ENCODE measurements at places on chromosomes 4 and X.

DNA sequence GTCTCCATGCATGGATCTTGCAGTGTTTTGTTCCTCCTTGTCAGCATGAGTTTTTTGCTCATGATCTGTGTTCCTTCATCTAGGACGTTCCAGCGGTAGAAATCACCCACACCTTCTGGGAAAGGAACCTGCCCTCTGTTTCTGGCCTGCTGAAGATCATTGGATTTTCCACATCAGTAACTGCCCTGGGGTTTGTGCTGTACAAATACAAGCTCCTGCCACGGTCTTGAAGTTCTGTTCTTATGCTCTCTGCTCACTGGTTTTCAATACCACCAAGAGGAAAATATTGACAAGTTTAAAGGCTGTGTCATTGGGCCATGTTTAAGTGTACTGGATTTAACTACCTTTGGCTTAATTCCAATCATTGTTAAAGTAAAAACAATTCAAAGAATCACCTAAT lies 88.2 kb downstream of the MAOA start:
- DNase-seq, result no peak

DNA sequence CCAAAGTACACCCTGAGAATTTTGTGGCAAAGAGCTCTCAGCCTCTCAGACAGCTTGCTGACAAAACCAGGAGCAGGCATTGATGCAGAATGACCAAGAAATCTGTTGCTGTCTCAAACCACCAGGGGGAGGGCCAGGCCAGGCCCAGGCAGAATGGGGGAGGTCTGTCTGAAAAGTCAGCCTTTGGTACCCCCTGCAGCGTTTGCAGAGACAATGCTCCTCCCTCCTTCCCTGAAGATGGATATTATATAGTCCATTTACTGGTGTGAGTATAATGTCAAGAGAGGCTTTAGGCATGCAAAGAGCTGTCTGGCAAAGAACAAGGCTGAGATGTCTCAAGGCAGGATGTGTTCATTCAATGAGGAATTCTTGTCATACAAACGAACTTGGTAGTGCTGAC lies 52.9 kb upstream of the TRPC5OS start:
- DNase-seq, result no peak

DNA sequence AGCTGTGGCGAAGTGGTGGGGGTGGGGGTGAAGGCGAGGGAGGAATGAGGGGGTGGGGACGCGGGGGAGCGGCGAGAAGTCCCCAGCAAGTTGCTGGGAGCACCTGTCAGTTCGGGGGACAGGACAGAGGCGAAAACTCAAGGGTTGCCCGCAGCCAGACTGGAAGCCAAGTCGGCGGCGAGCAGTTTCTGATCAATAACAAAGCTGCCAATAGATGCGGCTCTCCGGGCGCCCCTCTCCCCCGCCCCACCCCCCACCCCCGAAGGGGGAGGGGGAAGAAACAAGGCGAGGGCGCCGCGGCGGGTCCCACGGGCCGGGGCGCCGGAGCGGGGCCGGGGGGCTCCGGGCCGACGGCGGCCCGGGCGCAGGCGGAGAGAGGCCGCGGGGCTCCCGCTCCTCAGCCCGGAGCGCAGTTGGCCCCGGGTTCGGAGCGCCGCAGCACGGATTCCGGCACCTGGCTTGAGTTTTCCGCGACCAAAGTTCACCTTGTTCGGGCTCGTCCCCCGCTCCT lies 379 bp downstream of the PDGFC start:
- DNase-seq, result no peak

DNA sequence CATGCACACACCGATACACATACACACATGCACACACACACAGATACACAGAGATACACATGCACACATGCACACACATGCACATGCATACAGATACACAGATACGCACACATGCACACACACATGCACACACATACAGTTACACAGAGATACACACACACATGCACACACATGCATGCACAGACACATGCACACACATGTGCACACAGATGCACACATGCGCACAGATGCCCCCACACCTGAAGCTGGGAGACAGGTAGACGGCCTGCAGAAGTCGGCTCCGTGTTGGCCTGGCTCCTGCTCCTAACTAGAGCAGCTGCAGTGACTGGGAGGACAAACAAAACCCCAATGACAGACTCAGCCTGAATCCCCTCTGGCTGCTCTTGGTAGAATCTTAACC lies 46.8 kb downstream of the PSAPL1 start:
- no peak for DNase-seq

GRCh38 chrX:118865231-118865630 lies 41.6 kb downstream of the ZCCHC12 start:
- no peak for DNase-seq

DNA sequence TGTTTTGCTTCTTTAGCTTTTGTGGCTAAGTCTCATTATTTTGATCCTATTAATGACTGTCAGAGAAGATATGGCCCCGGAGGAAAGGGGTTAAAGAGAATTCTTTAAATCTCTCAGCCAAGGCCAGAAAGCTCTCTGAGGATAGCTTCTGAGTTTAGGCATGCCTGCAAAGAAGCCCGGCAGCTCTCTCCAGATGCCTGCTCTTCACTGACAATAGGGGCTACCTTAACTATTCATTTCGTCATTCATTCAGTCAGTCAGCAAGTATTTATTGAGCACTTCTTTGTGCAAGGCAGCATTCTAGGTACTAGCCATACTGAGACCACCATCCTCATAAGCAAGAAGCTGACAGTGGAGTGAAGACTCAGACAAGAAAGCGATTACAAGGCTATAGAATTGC lies 34.0 kb upstream of the BMP15 start:
- no peak for DNase-seq

DNA sequence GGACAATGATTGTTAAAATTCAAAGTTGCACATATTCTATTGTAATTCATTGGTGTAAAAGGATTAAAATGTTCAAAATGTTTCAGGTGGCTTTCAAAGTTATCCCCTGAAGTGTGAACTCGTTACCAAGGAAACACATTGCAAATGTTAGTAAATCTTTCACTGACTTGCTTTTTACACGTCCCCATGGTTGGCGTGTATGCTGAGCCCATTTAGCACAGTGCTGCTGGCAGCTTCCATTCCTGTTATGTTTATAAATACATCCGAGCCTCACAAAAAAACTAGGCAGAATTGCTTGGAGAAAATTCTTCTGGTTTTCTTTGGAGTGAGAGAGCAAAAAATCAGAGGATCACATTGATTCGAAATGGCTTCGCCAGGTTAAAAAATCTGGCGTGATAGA lies 105.9 kb upstream of the HPGD start:
- no peak for DNase-seq

DNA sequence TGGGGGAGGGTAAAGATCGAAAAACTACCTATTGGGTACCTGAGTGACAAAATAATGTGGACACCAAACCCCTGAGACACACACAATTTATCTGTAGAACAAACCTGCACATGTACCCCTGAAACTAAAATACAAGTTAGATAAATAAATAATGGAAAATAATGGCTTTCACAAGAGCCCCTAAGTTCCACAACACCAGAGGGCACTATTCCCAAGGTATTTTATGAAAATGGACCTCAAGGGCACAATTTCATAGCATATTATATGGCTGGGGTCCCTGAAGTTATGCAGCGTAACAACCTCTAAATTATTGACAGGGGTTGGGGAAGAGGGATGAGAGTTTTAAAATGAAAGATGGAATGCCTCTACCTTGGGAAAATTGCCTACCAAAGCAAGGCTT lies 81.3 kb upstream of the TMEM33 start:
- no peak for DNase-seq

DNA sequence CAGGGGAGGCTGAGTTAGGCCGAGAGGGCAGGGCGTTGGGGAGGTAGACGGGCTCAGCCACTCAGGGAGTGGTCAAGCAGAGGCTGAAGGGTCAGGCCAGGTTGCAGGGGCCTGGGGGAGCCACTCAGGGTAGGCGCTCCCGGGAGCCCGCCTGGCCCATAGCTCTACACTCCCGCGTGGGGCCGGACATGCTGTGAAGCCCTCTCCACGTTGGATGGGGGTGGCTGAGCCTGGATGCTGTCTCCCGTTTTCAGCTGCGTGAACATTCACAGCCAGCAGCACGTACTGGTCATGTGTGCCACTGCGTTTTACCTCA lies 14.0 kb upstream of the MSANTD1 start:
- DNase-seq, result no peak

- no peak for DNase-seq
Observed at GRCh38 chr4:184815046-184815877, 10.5 kb downstream of the ACSL1 start.

- DNase-seq, result no peak
Observed at GRCh38 chrX:87702795-87703194, 185.2 kb downstream of the KLHL4 start.

DNA sequence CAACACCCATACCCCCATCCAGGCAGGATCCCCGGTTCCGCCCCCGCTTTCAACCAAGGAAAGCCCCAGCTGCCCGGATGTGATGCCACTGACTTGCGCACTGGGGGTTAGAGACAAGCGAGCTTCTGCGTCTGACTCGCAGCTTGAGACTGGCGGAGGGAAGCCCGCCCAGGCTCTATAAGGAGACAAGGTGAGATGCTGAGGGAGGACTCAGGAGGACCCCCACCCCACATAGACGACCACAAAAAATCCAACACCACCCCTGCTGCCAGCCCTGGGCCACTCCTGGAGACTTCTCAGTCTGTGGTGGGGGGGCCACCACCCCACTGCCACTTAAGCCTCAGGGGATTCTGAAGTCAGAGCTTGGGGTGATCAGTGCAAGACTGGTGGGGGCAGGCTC lies at the start of gene MAGEA4:
MAGEA4 (plus strand) TSS at position 110 of the 400 bp plus-strand sequence. CDS start 10,776 bp downstream, outside the sequence.
- DNase-seq, result no peak

DNA sequence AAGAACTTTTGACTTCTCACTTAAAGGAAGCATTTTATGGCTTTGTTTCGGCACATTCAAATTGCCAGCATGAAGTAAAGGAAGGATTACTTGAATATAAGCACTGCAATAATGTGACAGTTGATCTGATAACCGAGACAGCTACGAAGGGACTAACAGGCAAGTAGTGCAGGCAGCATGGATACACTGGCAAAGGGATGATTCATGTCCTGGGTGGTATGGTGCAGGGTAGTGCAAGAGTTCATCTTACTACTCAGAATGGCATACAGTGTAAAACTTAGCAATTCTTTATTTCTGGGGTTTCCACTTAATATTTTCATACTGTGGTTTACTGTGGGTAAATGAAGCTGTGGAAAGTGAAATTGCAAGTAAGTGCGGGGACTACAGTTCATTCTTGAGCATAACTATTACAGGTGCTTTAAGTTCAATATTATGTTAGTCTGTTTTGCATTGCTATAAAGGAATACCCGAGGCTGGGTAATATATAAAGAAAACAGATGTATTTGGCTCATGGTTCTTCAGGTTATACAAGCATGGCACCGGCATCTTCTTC lies 611.8 kb downstream of the SPOCK3 start:
- DNase-seq, result no peak

- no peak for DNase-seq
Observed at GRCh38 chr4:85398276-85398675, 76.7 kb upstream of the ARHGAP24 start.

GRCh38 chr4:172153719-172154118 lies 340.5 kb downstream of the GALNTL6 start:
- no peak for DNase-seq

DNA sequence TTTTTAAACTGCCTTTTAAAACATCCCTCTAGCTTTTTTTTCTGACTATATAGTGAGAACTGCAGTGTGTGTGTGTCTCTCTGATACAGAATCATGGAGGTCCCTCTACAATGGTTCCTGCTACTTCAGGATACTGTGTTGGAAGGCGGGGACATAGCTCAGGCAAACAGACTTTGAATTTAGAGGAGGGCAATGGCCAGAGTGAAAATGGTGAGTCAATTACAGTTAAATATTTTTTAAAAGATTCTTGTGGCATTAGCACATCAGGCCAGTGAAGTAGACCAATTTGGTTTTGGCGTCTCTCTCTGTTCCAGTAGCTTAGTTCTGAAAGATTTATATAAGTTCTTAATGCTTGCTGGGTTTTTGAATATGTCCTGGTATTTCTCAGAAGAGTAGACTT lies 47.1 kb downstream of the ALG13 start:
- no peak for DNase-seq

DNA sequence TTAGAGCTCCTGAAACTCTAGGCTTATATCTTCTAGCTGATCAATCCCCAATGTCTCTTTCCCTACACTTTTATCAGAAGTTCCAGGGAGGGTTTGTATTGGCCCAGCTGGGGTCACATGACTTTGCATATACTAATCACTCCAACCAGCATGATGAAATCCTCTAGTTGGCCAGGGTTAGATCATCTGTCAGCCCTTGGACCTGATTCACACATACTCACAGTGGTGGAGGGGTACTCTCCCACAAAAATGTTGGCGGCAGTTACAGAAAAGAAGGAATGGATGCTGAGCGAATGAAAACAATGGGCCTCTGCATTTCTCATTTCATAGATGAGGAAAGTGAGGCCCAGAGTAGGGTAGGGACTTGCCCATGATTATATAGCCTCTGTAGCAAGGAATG lies 151.1 kb downstream of the PJA1 start:
- no peak for DNase-seq

GRCh38 chr4:110068248-110068647 lies 130.2 kb downstream of the ELOVL6 start:
- no peak for DNase-seq

GRCh38 chrX:14491689-14492088 lies 37.6 kb upstream of the GLRA2 start:
- no peak for DNase-seq

- DNase-seq, result no peak
Observed at GRCh38 chrX:108332281-108332680, 105.9 kb downstream of the COL4A6 start.

GRCh38 chr4:73734530-73735001 lies 5.8 kb upstream of the CXCL8 start:
- DNase-seq, result no peak

GRCh38 chr4:4419896-4420295 lies 33.0 kb downstream of the NSG1 start:
- no peak for DNase-seq

GRCh38 chrX:22987452-22987851 lies 12.3 kb upstream of the DDX53 start:
- no peak for DNase-seq

- DNase-seq, result no peak
Observed at GRCh38 chr4:82223715-82224114, 150.1 kb downstream of the HNRNPD start.

DNA sequence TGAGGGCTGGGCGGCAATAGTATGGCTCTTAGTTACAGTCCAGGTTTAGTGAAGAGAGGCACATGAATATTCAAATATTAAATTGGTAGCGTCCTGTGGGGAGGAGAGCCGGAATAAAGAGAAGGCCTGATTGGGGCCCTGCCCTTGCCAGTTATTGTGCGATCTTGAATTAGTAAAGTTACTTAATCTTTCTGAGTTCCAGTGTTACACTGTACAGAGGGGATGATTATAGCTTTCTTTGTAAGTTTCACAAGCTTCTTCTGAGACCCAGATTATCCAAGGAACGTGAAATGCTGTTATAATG lies 1.2 kb downstream of the METAP1 start:
- DNase-seq, result no peak

GRCh38 chr4:177485528-177485927 lies 43.3 kb upstream of the AGA start:
- no peak for DNase-seq

- no peak for DNase-seq
Observed at GRCh38 chrX:11757719-11758399, at the start of gene MSL3. Gene MSL3 (plus strand): TSS chrX:11758237. CDS start chrX:11758264, 27 bp downstream.

DNA sequence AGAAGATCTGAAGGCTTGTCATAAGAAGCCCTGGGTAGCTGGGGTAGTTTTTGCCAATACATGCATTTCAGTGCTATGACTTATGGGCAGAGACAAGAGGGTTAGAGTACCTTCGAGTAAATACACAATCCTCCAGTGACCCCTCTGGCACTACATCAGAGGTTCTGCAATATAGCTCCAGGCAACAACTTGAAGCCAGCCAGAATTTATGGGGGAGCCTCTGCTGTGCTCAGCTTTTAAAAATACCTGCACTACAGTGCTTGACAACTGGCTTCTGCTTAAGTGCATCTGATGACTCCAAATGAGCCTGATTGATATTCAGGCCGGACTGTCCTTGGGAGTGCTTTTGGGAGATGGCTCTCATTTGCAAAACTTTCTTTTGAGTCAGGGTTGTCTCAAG lies 44.9 kb upstream of the SMAD1 start:
- no peak for DNase-seq
